Activated T-helper 1 cell treated with anti-CD3 and anti-CD28 coated beads, Interleukin-2, amount 50 U/mL, for 16 hours (primary cell): ENCODE measurements at places on chromosomes 1 and 21.

GRCh38 chr1:18157968-18158367 lies 50.4 kb downstream of the IGSF21 start:
- no peak for DNase-seq

- no peak for DNase-seq
Measured at GRCh38 chr1:67612788-67613241, 72.2 kb upstream of the GADD45A start.

DNA sequence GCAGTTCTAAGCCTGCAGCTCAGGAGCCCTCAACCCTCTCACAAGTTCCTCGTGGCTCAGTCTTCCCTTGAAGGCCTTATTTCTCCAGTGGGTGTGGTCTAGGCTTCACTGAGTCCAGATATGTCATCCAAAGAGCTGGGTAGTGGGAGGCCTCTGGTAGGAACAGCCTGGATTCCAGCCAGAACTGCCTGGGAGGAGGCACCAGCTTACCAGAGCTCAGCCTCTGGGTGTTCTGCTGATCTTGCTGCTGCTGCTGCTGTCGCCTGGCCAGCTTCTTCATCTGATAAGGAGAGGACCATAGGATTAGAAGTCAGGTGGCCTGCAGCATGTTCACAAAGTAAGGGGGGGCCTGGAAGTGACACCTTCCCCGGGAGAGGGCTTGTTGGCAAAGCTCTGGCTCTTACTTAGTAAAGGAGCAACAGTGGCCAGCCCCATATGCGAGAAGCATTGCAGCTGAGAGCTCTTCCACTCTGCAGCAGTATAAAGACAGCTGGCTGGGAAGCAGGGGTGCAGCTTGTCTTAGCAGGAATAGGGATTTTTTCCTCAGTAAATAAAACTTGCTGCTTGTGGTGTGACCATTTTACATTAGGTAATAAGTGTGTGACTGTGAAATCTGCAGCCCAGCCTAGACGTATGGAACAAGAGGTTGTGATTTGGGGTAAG lies 148.5 kb downstream of the LMX1A start:
- no peak for DNase-seq

DNA sequence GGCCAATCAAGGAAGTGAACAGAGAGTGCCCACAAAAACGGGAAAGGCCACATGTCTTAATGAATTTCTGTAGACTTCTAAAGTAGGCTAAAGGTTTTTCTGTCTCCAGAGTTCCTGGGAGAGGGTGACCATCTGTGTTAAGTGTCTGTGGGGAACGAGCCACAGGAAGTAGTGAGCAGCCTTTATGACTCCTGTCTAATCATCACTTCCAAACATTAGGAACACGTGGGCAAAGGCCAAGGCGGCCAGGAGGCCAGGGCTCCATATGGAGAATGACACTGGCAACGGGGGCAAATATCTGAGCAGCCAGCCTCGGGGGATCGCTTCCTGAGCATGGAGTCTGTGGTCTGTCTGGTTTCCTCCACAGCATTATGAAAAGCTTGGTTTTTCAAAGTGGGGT lies 7.1 kb downstream of the FAM89A start:
- no peak for DNase-seq

DNA sequence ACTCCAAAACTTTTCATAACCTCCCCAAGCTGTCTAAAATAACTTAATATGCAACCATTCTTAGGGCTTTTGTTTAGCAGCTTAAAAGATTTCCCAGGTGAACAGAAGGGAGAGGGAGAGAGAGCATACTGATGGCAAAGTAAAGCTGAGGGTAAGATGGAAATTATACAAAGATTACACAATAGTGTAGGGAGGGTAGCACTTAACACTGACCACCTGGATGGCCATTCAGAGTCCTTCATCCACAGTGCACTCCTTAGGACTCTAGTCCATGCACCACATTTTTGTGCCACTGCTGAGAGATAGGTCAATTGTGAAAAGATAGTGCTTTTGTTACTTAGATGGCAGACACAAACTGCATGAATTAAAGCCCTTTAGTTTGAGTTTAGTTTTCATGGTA lies 574.6 kb downstream of the LMO4 start:
- no peak for DNase-seq

- no peak for DNase-seq
Measured at GRCh38 chr1:169576241-169576934, 9.9 kb downstream of the F5 start.

- no peak for DNase-seq
Measured at GRCh38 chr21:37489553-37489952, 123.0 kb downstream of the DYRK1A start.

DNA sequence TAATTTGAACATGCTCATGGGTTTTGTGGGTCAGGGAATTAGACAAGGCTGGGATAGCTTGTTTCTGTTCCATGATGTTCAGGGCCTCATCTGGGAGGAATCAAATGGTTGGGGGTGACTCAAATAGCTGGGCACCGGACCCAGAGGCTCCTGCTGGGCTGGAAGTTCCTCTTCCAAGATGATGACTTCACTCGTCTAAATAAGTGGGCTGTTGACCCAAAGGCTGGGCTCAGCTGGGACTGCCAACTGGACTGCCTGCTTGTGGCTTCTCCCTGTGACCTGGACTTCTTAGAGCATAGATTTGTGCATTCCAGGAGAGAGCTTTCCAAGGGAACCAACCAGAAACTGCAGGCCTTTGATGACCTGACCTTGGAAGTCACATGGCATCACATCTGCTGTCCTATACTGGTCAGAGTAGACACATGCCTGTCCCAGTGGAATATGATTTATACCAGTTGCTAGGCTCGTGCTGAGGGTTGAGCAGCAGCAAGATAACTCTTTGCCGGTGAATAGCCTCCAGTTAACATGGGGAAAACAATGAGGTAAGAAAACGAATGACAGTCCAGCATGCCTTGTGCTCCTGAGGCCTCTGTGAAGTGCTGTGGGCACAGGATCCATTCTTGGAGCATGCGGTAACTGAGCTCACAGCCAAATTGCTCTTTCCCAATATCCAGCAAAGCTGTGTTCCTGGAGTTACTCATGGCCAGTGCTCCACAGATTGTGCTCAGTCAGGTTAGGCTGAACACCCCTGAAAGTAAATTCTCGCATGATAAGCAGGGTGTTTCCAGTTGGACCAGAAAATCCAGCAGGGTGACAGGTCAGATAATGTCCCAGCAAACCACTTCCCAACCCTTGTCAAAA lies 272.9 kb upstream of the TMEM51 start:
- DNase-seq: no peak

- no peak for DNase-seq
Measured at GRCh38 chr1:188949701-188950100, 1528.0 kb downstream of the BRINP3 start.

- no peak for DNase-seq
Measured at GRCh38 chr1:166999075-166999474, 10.0 kb downstream of the MAEL start.

DNA sequence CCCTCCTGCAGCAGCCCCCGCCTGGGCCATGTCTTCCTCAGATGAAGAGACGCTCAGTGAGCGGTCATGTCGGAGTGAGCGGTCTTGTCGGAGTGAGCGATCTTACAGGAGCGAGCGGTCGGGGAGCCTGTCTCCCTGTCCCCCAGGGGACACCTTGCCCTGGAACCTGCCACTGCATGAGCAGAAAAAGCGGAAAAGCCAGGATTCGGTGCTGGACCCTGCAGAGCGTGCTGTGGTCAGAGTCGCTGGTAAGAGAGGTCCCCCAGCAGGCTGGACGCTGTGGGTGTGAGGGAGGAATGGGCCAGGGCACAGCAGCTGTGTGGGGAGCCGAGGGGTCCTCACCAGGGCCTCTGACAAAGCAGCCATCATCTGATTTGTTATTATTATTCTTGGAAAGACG lies 58.0 kb downstream of the NDUFS5 start:
- no peak for DNase-seq

- DNase-seq: no peak
Measured at GRCh38 chr1:44805311-44806024, 1.7 kb downstream of the DYNLT4 start.

GRCh38 chr1:180415236-180415848 lies 87.0 kb downstream of the ACBD6 start:
- DNase-seq: no peak

GRCh38 chr1:205933671-205934618 lies 9.3 kb downstream of the SLC26A9 start:
- no peak for DNase-seq

DNA sequence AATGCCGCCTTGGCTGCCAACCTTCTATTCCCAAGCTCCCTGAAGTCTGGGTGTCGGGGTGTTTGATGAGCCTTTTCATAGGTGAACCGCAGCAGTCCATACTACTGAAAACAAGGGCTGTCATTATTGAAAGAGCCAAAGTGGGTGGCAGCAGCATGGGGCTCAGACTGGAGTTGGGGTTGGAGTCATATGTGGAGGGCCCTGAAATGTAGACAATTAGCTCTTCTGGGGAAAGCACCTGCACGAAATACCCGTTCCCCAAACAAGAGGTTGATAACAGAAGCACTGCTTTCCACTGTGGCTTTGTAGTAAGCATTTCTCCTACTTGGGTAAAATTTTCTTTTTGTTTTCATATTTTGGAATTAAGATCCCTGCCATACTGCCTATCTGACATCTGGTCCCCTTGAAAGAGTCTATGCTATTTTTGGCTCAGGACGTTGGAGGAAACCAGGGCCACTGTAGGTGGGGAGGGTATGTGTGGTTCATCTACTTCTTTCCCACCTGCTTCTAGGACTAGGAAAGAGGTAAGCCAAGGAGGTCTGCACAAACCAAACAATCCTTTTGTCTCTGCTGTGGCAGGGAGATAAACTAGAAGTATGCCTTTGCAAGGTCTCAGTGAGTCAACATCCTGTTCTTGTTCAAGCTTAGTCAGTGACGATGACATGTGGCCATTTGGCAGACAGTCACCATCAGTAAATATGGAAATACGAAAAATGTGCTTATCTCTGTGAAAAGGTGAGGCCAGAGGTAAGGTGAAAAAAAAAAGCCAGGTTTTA lies 197.0 kb upstream of the UBE2U start:
- DNase-seq: no peak

GRCh38 chr1:214636436-214636835 lies 33.4 kb downstream of the CENPF start:
- DNase-seq: no peak

DNA sequence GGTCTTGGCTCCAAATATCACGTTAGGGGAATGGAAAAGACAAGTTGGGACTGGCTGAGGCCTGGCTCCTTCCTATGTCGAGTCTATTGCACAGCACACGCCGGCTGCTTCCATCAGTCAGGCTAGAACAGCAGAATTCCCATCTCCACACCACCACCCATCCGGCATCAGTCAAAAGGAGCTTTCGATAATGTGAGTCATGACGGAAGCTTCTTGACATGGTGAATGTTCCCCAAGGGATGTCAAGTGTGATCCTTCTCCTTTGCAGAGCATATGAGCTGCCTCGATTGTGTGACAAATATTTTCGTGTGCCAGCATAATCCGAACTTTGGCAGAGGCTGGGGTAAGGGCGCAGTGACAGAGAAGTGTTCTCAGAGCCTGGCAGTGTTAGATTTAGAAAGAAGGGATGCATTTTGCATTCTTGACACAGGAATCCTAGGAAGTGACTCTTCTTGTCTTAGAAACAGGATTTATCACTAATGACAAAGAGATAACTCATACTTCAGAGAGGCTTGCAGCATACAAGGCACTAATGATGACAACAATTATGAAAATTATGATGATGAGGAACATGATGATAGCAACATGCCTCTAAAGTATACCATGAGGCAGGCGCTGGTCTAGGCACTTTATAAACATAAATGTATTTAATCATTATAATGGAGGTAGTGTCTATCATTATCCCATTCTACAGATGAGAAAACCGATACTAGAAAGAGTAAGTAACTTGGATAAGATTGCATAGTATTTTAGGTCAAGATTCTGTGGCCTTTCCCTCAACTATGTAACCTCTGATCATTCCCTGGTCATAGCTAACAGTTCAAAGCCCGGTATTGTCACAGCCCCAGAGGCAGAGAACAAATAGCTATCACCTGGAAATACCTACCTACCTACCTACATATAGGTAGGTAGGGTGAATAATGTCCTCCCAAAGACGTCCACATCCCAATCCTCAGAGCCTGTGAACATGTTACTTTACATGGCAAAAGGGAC lies 135.0 kb downstream of the KCNJ6 start:
- DNase-seq: no peak

- no peak for DNase-seq
Measured at GRCh38 chr1:200496937-200497336, 87.1 kb upstream of the ZNF281 start.

GRCh38 chr1:15799928-15800835 lies 7.3 kb downstream of the UQCRHL start:
- no peak for DNase-seq

DNA sequence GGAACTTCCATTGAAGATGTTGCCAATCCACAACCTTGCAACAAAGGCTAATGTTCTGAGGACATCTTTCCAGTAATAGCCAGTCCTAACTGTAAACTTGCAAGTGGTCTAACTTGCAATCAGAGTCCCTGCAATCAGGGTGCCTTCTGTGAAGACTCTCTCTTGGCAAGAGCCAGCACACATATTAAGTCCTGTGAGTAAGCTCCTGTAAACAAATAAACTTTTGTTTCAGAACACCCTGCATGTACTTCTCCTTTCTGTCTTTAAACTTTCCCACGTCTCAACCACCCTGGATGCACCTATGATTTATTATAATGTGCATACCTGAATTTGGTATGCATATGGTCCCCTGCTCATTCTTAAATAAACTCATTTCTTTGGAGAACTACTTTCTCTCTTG lies 9.1 kb downstream of the GBP7 start:
- DNase-seq: no peak

GRCh38 chr1:227729144-227729880 lies 5.8 kb downstream of the JMJD4 start:
- DNase-seq: no peak

GRCh38 chr1:161966067-161966466 lies 57.6 kb downstream of the OLFML2B start:
- DNase-seq: no peak

DNA sequence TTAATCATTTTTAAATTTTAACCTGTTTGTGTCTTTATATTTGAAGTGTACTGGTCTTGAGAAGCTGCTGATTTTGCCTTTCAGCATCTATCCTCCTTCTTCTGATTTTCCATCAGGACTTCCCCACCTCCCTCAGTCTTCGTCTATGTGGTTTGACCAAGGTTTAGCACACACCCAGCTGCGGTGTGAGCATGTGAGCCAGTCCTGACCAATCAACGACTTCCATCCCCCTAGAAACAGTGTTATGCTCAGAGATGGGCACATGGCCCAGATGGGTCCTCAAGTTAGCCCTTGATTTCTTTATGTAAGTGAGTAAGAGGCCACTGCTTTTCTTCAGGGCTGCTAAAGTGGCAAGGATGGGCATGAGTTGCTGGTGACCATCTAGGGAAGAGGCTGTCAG lies 190.8 kb downstream of the MATN1 start:
- no peak for DNase-seq
